ENCODE measurements at places on chromosomes 6 and 20. TPM values are rescaled to one million over a fixed set of nuclear protein-coding genes. Genes with fewer than 3 reads are reported as not detected.

The KHDRBS2 gene
- 0.45 TPM for total RNA-seq

The PAX1 gene
- not detected for total RNA-seq

The MAP7 gene
- total RNA-seq, result 0.49 TPM

The SLC24A3 gene
- 2.0 TPM for total RNA-seq

The DNAH8 gene
- 0.03 TPM for total RNA-seq

The FNDC1 gene
- total RNA-seq, result not detected

The ZDHHC14 gene
- total RNA-seq, result 7.5 TPM

The WFDC2 gene
- total RNA-seq, result 1.1 TPM

The MAS1 gene
- total RNA-seq, result not detected

The SFTA2 gene
- not detected for total RNA-seq

The TMEM170B gene
- total RNA-seq, result 0.57 TPM

The ZC3H12D gene
- total RNA-seq, result 0.08 TPM

Data from A375 (cell line).